ENCODE measurements at places on chromosomes 7 and 10. TPM values are rescaled to one million over a fixed set of nuclear protein-coding genes. Genes with fewer than 3 reads are reported as not detected.

DNA sequence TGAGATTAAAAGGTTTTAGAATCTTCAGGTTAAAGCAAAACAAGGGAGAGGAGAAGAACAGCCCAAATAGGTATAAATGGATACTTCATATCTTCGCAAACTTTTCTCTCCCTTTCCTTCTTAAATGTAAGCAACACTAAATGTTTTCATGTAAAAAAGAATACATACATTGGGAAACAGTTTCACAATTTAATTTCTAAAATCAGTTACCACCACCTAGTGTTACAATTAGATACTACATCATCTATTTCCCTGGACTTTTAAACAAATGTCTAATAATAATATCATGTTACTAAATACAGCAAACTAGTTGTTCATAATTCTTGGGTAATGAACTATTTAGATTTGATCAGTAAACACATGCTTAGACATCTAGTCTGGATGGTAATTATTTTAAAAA lies 35.8 kb downstream of the MINDY3 start:
- DNase-seq: no peak

- no peak for DNase-seq
Measured at GRCh38 chr7:79361214-79361613, 92.3 kb downstream of the MAGI2 start.

GRCh38 chr7:74070619-74070921 lies 13.0 kb upstream of the LIMK1 start:
- no peak for DNase-seq

DNA sequence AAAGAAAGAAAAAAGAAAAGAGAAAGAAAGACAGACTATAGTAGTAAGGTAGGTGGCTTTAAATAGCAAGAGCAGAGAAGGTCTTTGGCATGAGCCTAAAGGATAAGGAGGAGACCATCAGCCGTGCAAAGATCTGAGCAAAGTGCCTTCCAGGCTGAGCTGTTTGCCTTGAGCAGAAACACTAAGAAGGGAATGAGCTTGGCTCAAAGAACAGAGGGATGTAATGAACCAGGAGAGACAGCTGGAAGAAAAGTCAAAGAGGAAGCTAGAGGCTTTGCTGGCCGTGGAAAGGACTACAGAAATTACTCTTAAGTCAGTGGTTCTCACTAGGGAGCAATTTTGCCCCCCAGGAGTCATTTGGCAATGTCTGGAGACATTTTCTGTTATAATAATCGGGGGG lies 228.6 kb downstream of the FGFR2 start:
- no peak for DNase-seq

LLCFC1 gene
- total RNA-seq: not detected

HOXA9 gene
- 13.2 TPM for total RNA-seq

Measured in mesothelial cell of epicardium (in vitro differentiated cells).